BE2C (cell line): ENCODE measurements at places on chromosomes 7 and 10.
A peak's percentile ranks its signal among the peaks of the same experiment; 100 is the strongest.

DNA sequence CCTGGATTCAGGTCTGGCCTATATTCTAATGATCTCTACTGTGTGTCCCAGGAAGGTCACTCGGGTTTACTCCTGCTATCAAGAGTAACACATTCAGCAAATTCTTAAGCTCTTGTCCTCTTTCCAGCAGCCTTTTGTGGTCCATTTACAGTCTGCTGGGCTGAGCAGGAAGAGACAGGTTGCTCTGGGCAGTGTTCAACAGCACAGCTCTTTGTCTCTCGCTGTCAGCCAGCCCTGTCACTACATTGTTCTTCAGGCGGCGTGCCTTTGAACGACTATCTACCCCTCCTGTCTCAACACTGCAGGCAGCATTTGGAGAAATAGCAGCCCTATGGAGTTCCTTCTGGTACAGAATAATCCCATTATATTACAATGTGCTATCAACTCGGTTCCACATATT lies 192.2 kb upstream of the TBX20 start:
- no peak for DNase-seq

- DNase-seq: no peak
Observed at GRCh38 chr7:55464422-55464821, 99.3 kb downstream of the LANCL2 start.

GRCh38 chr10:60914690-60915141 lies 29.3 kb downstream of the RHOBTB1 start:
- no peak for DNase-seq

- DNase-seq: no peak
Observed at GRCh38 chr10:113788604-113789083, 37.2 kb downstream of the PLEKHS1 start.

DNA sequence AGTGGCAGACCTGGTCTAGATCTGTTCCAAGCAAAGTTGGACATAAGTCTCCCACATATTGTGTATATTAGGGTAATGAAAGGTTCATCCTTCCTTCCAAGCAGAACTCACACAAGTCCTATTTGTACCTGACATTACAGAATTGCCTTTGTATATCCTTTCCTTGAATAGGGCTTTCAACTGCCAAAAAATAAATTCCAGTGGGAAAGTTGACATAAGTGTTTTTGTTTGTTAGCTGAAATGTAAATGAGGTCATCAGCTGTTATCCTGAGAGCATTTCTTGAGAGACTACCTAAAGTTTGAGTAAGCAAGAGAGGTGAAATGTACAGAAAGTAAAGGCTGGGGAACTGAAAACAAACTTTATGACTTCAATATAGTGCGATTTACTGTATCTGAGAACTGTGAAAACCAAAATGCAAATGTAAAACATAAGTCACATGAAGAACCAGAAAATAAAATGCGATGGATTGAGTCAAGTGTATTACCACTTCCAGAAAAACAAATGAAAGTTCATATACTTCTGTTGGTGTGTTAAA lies 527.3 kb upstream of the SEMA3D start:
- no peak for DNase-seq

- DNase-seq: no peak
Observed at GRCh38 chr7:90713628-90714027, 117.5 kb downstream of the CDK14 start.

GRCh38 chr7:131188367-131189339 lies 139.0 kb upstream of the MKLN1 start:
- no peak for DNase-seq

DNA sequence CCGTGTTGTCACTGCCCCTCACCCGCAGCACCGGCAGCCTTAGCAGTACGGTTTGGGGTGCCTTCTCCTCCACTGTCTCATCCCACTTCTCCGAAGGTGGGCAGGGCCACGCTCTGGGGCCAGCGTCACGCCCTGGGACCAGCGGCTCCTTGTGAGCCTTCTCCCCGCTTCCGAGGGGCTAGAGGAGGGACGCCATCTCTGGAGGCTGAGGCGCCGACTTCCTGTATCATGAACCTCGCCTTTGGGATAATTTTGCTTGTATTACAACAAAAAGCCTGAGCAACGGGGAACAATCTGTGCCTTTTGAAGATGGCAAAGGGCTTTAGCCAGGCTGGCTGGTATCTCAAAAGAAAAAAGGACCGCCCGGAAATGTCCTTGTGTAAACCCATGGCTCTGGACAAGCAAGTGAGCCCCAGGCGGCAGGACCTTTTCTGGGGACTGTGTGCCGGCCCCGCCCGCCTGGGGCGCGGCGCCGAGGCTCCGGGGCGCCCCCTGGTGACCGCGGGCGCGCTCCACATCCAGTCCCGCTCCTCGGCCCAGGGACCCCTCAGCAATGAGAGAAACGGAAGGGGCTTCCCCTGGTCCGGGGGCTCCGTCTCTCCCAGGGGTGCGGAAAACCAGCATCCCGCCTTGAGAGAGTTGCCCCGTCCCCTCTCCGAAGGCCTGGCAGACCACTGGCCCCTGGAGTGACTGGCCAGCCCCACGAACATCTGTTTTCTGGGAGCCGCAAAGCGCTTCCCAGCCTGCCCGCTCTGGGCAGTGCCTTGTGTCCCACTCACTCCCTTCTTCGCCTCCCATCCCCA lies 3.8 kb downstream of the DEPP1 start:
- peak; percentile 72 for DNase-seq

DNA sequence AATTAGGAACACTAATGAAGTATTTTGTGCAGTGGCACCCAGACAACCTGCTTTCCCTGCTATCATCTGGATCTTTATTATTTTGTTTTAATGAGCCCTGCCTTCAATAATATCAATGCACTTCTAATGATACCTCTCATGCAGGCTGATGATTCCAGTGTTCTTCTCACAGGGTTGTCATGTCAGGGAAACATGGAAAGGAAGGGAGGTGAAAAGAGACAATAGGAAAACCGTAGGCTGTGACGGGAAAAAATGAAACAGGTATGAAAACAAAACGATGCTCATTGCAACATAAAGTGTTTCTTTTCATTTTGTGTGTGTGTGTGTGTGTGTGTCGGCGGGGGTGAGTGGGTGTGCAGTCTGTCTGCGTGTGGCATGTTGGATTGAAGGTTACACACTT lies 102.6 kb upstream of the CTBP2 start:
- DNase-seq: no peak
